ENCODE measurements at places on chromosomes 1 and 21. TPM values are rescaled to one million over a fixed set of nuclear protein-coding genes. Genes with fewer than 3 reads are reported as not detected.
A peak's percentile ranks its signal among the peaks of the same experiment; 100 is the strongest.

OPRD1 gene
- total RNA-seq: not detected

GRCh38 chr1:111099289-111099688, 40.6 kb downstream of the DRAM2 start:
- no peaks in the 10 kb centered on the region for H3K27me3 ChIP-seq
- no peak overlapping the region for H3K4me3 ChIP-seq
- H3K36me3 ChIP-seq: no peaks in the 10 kb centered on the region
- DNase-seq: peak; percentile 47
- no peaks in the 10 kb centered on the region for H3K4me1 ChIP-seq

OR2L8 gene
- not detected for total RNA-seq

DNA sequence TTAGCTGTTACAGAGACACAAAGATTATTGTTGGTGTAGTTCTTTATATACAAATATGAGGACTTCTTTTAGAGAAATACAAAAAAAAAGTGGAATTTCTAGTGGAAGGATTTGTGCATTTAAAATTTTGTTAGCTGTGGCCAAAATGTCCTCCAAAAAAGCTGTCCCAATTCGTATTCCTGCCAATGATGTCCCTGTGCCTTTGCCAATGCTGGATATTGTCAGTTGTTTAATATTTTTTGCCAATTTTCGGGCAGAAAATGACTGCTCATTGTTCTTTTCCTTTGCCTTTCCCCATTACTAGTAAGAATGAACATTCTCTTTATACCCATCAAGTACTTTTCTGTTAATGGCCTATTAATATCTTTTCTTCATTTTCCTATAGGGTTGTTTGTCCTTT, 110.0 kb upstream of the HOOK1 start:
- no peak for DNase-seq
- H3K4me3 ChIP-seq: no peak overlapping the region
- H3K36me3 ChIP-seq: no peaks in the 10 kb centered on the region
- H3K27ac ChIP-seq: no peak overlapping the region
- H3K27me3 ChIP-seq: no peaks in the 10 kb centered on the region
- H3K4me1 ChIP-seq: no peaks in the 10 kb centered on the region

DNA sequence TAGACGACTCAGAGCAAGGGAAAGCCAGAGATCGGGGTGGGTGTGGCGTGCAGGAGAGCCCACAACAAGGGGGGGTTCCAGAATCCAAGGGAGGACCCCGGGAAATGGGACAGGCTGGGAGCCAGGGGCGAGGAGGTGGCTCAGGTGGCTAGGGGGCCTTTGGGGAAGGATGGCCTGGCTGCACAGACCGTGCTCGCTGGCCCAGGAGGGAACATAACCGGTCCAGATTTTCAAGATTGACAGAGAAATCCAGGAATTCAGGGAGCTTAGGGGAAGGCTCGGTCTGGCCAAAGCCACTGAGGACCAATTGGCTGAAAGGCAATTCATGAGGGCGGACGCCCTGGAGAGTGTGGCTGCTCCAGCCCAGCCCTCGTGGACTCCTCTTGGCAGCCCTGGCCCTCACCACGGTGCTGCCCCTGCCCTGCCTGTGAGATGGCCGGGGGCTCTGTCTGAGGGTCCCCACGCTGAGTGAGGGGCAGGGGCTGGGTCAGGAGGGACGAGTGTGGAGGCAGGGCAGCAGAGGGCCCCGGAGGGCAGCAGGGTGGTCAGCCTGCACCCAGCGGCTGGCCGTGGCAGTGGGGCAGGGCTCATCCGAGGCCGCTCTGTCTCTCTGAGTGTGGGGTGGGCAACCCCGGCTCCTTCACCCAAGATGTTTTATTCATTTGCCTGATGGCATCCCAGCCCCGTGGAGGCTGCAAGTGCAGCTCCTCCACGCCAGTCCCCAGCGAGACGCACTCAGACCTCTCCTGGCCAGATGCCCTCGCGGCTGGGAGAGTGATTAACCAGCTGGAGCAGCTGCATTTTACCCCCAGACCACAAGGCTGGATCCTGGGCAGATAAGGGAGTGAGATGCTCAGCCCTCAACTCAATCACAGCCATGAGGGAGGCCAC, 5.6 kb upstream of the LRRC3 start:
- no peaks in the 10 kb centered on the region for H3K27me3 ChIP-seq
- H3K4me1 ChIP-seq: no peaks in the 10 kb centered on the region
- no peak overlapping the region for H3K27ac ChIP-seq
- no peaks in the 10 kb centered on the region for H3K36me3 ChIP-seq

DNA sequence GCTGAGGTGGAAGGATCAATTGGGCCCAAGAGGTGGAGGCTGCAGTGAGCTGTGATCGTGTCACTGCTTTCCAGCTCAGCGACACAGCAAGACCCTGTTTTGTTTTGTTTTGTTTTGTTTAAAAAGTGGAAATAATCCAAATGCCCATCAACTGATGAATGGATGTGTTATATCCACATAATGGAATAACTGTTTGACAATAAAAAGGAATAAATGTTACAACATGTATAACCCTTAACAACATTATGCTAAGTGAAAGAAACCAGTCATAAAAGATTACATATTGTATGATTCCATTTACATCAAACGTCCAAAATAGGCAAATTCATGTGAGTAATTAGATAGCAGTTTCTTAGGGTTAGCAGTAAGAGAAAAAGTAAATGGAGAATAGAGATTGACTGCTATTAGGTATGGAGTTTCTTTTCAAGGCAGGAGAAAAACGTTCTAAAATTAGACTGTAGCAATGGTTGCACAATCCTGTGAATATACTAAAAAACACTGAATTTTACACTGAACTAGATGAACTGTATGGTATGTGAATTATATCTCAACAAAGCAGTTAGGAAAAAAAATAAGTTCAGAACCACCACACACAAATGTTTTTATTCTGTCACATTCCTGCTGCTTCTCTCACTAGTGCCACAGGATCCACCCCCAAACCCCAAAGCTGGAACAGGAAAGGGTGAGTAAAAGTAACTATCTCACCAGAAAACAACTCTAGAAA, 15.7 kb downstream of the FOXJ3 start:
- H3K4me1 ChIP-seq: peaks cover 17% of the 10 kb centered on the region
- no peak overlapping the region for H3K4me3 ChIP-seq
- H3K27ac ChIP-seq: no peak overlapping the region

- H3K36me3 ChIP-seq: no peaks in the 10 kb centered on the region
- peak; percentile 75 for DNase-seq
- H3K27ac ChIP-seq: no peak overlapping the region
- H3K27me3 ChIP-seq: no peaks in the 10 kb centered on the region
Observed at GRCh38 chr1:53754484-53755312, 15.7 kb upstream of the GLIS1 start.

DNA sequence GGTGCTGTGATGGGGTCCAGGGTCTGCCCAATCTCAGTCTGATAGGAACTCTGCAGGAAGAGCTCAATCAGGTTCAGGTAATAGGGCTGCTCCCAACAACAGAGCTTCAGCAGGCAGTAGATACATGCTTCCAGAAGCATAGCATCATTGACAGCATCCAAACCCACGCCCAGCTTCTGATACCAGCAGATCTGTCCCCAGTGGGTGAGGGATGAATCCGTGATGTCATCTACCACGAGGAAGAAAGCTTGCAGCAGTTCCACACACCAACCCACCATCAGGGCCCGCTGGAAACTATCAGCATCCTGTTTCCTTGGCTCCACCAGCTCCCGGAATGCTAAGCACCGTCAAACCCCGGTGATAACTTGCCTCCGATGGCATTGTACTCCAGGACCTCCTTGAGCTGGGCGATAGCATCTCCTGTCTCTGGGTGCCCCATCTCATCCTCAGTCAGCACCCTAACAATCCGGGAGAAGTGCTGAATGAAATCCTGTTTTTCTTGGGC, 14.7 kb downstream of the NEK2 start:
- DNase-seq: no peak
- no peaks in the 10 kb centered on the region for H3K36me3 ChIP-seq
- H3K27me3 ChIP-seq: no peaks in the 10 kb centered on the region
- H3K4me3 ChIP-seq: no peak overlapping the region
- no peaks in the 10 kb centered on the region for H3K4me1 ChIP-seq

AK2 gene
- 287 TPM for total RNA-seq

RIPPLY3 gene
- total RNA-seq: not detected

DNA sequence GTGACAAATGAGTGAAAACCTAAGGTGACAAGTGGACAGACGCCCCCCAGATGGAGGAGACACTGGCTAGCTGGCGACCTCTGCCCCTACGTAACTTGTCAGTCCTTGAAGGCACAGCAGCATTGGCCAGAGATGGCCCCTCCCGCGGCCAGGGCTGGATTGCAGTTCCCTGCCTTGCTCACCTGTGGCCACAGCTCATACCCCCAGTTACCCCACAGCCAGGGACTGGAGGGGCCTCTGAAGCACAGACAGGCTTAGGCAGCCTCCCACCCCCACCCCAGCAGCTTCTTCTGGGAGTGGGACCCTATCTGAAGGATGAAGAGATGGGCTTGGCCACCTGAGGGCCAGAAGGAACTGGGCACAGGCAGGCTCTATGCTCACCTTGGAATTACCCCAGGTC, 3.7 kb downstream of the HES3 start:
- H3K27me3 ChIP-seq: no peaks in the 10 kb centered on the region
- no peak for DNase-seq
- H3K27ac ChIP-seq: no peak overlapping the region
- H3K4me1 ChIP-seq: peaks cover 15% of the 10 kb centered on the region
- H3K36me3 ChIP-seq: no peaks in the 10 kb centered on the region

IL19 gene
- not detected for total RNA-seq

- no peaks in the 10 kb centered on the region for H3K36me3 ChIP-seq
- no peaks in the 10 kb centered on the region for H3K27me3 ChIP-seq
- DNase-seq: no peak
- H3K4me1 ChIP-seq: peaks cover 33% of the 10 kb centered on the region
- no peak overlapping the region for H3K27ac ChIP-seq
Observed at GRCh38 chr21:35204125-35204524, 155.0 kb upstream of the RUNX1 start.
